G401 (cell line): ENCODE measurements at places on chromosomes 4 and X.
A peak's percentile ranks its signal among the peaks of the same experiment; 100 is the strongest.

GRCh38 chr4:111748157-111748556, 397.1 kb upstream of the FAM241A start:
- no peak for DNase-seq

DNA sequence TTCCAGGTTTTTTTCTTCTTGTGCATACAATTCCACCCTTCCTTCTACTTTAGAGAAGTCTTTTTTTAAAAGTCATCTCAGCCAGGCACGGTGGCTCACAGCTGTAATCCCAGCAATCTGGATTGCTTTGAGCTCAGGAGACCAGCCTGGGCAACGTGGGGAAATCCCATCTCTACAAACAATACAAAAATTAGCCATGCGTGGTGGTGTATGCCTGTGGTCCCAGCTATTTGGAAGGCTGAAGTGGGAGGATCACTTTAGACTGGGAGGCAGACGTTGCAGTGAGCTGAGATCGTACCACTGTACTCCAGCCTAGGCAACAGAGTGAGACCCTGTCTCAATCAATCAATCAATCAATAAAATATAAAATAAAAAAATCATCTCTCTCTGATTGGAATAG, 14.8 kb downstream of the ELOVL6 start:
- no peak for DNase-seq

GRCh38 chr4:15147714-15148113, 145.4 kb downstream of the CPEB2 start:
- DNase-seq: peak; percentile 50

GRCh38 chr4:37400241-37400881, 155.8 kb downstream of the NWD2 start:
- DNase-seq: no peak
